Anterior cingulate cortex (tissue), 58 donors: ENCODE measurements at places on chromosomes 7 and 10.

DNA sequence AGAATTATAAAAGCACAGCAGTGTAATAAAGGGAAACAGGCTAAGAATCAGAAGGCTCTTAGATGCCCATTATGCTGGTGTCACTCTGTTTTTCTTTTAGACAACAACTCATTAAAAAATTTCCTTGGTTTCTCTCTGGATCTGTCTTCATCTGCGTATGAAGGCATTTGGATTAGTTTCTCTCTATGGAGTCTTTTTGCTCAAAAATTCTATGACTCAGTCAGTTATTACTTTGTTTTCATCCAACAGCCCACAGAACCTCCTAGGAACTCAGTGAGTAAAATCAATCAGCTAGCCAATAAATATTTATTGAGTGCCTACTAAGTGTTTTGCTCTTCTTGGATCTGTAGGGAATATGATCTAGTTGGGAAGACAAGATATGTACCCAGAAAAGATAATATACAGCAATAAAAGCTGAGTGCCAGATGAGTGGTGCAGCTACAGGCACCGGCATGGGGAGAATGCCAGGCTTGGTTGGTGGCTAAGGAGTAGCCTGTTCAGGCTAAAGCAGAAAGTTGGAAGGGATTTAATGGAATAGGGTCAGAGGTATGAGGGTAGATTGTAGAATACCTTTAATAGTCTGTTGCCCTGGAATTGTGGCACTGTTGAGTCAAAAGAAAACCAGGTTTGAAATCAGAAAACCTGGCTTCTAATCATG lies 156.2 kb downstream of the LRRC4 start:
- DNase-seq: no peak

DNA sequence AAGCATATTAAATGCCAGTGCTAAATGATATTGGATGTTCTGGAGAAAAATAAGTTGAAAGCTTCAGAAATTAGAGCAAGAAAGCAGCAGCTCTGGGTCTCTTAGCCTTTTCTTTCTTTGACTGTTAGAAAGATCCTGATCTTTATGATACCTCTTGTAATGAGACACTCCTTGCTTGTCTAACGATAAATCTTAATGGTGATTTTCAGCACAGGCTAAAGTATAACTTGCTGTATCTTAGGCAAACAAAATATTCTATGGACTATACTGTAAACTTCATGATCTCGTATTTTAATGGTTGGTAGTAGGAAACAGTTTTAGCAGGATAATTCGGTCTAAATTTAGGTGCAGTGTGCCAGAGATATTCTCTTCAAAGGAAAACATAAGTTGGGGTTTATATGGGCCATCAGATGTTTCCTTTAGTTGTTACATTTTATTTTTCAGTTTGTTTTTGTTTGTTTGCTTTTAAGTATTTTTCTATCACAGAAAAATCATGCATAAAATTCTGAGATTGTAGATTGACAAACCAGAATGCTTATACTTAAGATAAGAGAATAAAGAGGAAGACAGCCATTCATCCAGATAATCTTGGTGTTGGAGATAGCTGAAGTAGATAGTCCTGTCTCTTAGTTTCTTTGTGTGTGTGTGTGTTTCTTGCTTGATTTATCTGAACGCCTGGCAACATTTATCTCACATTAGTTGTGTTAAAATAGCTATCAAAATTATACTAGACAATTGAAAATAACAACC lies 4.7 kb downstream of the CASD1 start:
- no peak for DNase-seq

DNA sequence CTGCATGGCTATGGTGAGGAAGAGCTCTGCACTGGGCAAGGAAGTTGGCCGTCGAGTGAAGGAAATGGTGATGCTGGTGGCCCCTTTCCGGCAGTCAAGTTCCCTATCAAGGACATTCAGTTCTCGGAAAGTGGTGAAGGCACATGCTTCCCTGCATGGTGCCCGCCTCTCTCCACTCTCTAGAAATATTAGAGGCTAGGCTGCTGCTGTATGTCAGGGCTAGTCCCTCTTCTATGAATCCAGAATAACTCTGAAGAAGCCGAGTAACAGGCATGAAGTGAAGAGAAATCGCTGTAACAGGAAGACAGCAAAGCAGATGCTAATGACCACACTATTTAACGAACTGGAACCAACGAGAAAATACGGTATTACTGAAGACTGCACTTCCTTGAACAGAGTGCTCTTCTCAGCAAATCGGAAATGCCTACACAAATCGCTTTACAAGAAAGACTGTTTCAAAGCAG lies 5.4 kb downstream of the IDI1 start:
- no peak for DNase-seq

- no peak for DNase-seq
Measured at GRCh38 chr7:44982970-44983369, 4.2 kb upstream of the MYO1G start.

- DNase-seq: no peak
Measured at GRCh38 chr7:130222-130572, 62.2 kb upstream of the FAM20C start.

- no peak for DNase-seq
Measured at GRCh38 chr10:133253361-133253955, 15.8 kb downstream of the VENTX start.

- no peak for DNase-seq
Measured at GRCh38 chr7:130560972-130561371, 69.1 kb downstream of the MEST start.

DNA sequence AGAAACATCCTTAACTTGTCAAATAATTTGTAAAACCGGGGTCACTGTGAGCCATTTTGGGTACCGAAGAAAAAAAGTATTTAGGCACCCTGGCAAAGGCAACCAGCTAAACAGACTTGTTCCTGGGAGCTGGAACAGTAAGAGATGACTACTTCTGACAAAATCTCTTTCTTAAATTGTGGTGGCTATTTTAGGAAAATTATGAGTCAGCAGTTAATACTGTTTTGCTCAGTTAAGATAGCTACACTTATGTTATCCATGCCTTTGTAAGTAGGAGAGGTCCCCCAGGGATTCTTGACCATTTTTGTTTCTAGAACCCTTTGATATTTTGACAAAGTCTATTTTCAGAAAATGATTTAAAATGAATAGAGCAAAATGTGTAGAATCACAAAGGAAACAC lies 68.7 kb downstream of the TAX1BP1 start:
- no peak for DNase-seq

GRCh38 chr7:126079581-126079980 lies 1150.0 kb upstream of the POT1 start:
- DNase-seq: no peak

DNA sequence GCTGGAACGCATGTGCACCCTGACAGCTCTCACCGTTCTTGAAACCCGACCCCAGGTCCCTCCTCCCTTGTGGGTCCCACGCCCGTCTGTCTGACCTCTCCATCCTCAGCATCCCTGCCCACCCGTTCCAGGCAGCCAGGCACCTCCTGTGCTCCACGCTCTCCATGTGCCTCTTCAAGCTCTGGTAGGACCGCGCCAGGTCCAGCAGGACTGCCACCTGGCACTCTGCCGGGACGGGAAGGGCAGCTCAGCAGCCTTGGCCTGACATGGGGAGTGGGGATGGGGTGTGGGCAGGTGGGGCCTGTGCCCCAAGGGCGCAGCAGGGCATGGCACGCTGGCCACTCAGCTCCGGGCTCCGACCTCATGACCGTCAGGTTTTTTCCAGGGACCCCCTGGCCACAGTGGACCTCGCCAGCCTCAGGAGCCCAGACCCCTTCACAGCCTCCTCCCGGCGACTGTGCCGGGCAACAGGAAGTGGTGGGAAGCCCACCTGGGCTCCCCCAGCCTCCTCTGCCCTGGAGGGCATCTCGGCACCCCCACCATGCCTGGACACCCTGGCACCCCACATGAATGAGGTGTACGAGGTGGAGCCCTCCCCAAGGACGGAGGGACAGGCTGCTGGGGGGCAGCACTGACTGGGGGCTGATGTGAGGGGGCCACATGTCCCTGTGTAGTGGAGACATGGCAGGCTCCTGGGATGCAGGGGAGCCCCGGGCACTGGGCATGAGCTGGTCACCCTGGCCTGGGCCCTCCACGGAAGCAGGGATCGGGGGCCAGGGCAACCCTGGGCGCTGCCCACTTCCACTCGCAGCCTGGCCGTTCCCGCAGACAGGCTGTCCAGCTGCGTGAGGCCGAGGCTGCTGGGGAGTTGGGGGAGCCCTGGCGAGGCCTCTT lies 25.1 kb upstream of the NKX6-2 start:
- no peak for DNase-seq

GRCh38 chr7:139249179-139249810 lies 18.3 kb downstream of the UBN2 start:
- no peak for DNase-seq
